ENCODE measurements at places on chromosomes 6 and 20.

GRCh38 chr6:8100159-8100854 lies 2.0 kb downstream of the EEF1E1 start:
- DNase-seq = no peak

DNA sequence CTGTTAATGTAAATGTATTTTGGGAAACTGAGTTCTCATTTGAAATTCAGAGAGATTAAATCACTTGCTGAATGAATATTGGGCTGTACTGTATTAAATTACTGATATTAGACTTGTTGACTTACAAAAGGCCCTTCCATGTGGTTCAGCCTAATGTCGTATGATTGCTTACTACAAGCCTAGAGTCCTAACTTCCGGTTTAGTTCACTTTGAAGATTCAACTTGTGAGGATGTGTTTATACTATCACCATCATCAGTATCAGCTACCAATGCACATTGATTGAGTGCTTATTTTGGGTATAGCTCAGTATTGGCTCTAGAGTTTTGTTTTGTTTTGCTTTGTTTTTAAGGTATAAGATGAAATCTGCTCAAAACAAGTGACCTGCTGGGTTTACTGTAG lies 48.3 kb downstream of the FAM217A start:
- DNase-seq = no peak

DNA sequence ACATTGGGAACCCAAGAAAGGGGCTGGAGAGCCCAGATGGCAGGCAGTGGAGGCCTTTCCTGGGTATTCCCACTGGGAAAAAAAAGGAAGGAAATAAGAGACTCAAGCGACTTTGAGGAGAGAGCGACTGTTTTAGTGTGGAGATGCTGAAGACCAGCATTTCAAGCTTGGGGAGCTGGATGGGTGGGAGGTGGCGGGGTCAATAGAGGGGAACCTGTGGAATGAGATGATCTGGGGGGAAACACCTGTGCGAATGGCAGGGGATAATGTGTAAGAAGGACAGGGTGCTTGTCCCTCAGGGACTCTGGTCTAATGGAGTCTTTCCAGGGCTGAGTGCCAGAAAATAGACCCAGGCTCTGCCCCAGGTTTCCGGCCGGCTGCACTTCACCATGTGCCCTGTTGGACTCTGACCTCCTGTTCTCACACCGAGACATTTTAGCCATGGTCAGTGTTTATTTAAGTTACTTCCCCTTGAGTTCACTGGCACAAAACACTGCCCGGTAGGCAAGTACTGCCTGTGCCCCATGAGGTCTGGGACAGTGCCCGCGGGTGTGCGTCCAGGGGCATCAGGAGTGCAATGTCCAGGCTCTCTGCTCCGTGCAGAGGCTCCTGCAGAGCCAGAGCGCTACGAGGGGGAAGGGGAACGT lies 50.4 kb upstream of the NKX2-2 start:
- no peak for DNase-seq

DNA sequence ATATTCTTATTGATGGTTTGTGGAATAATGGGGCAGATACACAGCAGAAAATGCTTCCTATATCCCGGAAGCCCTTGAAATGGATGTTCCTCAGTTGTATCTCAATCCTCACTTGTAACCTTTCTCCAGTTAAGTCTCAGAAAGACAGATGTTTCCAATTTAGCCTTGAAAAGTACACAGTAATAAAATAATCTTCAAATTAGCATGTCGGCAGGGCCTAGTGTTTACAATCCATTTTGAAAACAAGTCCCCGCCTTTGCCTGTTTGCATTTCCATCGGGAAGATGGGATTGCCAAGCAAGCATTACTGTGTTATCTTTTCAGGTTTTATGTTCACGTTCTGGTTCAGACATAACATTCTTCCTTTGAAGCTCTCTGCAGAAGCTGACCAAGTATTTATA lies 41.5 kb downstream of the SNRNP48 start:
- no peak for DNase-seq

DNA sequence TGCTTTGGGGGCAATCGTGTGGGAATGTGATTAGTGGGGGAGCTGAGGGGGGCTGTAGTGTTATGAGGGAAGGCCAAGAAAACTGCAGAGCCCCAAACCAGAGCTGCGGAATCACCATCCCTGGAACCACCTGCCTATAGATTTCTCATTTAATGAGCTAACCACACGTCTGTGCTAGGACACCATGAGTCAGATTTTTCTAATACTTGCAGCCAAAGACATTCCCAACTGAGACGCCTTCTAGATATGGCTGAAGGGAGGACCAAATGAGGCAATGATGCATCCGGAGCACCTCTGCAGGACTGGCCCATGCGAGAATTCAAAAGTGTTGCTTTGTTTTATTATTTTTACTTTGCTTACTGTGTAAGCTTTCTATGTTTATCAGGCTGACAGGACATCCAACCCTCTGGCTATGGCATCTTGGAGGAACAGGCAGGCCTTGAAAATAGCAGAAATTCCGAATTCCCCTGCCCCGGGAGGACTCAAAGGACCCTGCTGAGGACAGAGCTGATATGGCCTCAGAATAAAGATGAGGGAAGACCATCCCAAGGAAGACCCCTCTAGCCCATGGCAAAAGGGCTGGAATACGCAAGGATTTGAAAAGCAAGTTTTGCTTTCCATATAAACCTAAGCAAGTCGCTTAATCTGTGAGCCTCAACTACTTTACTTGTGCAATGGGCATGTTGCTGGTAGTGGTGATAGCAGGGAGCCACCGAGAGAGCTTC lies 3.1 kb upstream of the PTGIS start:
- no peak for DNase-seq

- no peak for DNase-seq
These were observed 208.5 kb upstream of the SULF2 start for GRCh38 chr20:47993817-47994216.

DNA sequence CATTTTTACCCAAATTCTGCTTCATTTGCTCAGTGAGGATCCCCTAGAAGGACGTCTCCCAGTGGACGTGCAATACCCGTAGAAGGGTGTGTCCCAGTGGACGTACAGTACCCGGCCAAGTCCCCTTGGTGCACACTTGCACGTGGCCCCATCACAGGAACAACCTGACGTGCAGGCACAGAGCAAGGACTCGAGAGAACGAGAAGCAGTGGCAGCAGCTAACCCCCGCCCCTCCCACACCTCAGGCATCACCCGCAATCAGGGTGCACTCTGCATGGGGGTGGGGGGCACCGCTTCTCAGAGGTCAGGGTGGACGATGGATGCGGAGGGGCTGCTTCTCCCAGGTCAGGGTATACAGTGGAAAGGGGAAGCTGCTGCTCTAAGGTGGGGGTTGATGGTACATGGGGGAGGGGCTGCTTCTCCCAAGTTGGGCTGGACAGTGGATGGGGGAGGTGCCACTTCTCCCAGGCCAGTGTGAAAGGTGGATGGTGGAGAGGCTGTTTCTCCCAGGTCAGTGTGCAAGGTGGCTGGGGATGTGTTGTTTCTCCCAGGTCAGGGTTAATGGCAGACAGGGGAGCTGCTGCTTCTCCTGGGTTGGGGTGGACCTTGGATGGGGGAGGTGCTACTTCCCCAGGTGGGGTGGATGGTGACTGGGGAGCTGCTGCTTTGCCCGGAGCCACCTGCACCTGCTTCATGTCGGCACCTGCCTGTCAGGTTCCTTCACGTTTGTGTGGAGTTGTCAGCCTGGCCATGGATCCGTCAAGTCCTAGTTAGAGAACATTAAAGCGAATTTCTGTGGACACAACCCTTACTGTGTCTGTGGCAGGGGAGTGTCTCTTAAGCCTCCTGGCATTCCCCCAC lies 1.0 kb upstream of the THBS2 start:
- DNase-seq = no peak

DNA sequence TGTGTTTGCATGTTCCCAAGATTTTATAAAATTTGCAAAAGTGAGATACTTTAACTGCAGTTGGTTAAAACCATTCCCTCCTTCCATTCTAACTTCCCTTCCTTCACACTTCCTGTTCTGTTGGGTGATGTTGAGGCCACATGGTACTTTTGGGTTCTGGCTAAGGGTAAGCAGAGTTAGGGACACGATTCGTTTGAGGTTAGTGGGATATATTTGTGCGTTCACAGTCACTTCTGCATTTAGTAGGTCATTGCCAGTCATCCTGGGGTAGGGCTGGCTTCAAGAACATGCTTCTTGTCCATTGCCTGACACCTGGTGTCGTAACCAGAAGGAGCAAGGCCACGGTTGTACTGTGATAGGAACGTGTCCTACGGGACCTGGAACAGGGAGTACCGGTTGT lies 340.1 kb downstream of the ZFAND3 start:
- DNase-seq = no peak

- DNase-seq = no peak
These were observed 6.3 kb downstream of the ZMYND8 start for GRCh38 chr20:47350181-47350550.

GRCh38 chr6:90098001-90098531 lies 198.6 kb downstream of the BACH2 start:
- no peak for DNase-seq

- DNase-seq = no peak
These were observed at the start of gene BMP2 for GRCh38 chr20:6767536-6768227. Gene BMP2, plus strand, starts transcription at chr20:6767686. Its CDS starts 2,441 bp downstream, at chr20:6770127.

DNA sequence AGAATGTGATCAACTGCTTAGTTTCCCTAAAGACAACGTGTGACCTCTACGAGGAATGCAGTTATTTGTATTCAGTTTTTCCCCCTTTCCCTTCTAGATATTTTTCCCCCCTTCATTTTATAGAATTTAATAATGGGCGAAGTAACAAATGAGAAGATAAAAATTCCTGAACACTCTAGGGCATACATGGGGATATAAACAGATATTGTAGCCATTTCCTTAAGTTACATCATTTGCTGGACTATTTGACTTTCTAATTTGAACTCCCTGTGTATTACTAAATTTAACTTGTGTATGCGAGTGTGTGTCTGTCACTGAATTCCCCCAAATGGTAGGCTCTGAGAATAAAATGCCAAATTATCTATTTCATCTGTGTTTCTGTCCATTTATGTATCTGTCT lies 99.0 kb upstream of the ZFP64 start:
- DNase-seq = no peak

DNA sequence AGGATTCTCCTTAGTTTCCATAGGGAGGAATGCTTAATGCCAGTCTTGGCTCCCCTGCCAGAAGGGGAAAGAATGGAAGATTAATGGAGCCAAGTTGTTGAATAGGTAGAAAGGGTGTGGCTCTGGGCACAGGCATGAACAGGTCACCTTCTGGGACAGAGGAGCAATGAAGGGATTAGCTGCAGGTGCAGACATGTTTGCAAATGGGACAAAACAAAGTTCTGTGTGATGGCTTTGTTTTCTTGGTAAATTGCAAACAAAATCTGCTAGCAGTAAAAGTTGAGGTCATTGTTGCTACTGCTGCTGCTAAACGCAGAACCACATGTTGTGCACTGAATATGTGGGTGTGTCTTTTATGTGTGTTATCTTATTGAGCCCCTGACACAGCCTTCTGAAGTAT lies 93.3 kb downstream of the PERP start:
- no peak for DNase-seq

GRCh38 chr6:162123797-162124196 lies 603.8 kb downstream of the PRKN start:
- no peak for DNase-seq

DNA sequence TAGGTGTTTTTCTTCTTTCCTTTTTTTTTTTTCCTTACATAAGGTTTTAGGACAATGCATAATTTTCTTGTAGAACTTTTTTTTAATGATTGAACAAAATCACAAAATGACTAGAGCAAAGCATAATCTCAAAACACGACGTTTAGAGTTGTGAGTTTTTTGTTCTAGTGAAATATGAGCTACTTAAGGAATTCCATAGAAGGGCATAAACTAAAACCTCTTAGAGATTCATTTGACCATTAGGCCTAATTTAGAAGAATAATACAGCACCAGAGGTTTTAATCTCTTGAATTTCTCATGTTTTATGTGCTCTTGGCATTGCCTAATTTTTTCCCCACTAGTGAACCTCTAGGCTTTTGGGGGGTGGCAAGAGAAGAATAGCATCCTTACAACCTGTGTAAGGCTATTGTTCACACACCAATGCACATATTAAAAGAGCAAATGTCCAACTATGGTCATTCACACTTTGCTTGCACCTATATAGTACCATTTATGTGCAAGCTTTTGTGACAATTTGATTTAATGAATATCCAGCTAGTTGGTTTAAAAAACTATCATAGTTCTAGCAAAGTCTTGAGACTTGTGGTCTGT lies 44.6 kb downstream of the HMGN3 start:
- no peak for DNase-seq

DNA sequence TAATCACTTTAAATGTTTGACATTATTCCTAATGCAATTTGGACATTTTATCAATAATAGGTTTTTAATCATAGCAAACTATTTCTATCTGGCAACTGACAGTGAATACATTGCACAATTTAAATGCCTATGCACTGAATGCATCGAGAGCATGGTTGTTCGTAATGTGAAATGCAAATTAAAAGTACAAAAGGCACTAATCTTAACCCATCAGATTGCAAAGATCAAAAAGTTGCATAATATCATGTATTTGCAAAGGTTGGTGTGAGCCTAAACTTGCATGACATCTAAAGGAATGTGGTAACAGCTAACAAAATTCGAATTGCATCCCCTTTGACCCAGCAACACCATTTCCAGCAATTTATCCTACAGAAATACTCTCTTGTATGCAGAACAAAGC lies 469.9 kb upstream of the IRAK1BP1 start:
- no peak for DNase-seq

- no peak for DNase-seq
These were observed 111.7 kb downstream of the THBS2 start for GRCh38 chr6:169141671-169142537.

DNA sequence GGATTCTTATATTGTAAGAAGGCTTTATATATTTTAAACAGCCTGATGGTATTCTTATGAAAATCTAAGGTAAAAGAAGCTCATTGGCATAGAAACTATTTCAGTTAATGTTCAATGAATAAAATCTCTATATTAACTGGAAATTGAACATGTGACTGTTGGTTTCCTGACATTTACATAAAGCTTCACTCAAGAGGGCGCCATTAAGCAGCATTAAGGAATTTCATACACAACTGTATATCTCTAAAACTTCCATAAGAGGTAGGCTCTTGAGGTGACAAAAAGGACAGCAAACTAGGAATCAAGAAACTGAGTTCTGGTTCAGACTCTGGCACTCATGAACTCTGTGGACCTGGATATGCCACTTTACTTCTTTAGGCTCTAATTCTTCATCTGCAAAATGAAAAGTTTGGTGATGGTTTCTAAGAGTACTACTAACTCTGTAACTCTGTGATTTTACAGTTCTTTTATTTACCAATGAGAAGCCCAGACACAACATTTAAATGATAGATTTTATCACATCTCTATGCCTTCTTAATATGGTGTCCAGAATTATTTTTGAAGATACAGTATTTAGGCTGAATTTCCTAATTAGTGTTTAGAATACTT lies 147.5 kb downstream of the FLRT3 start:
- DNase-seq = no peak

GRCh38 chr6:112947507-112947906 lies 600.4 kb downstream of the RFPL4B start:
- DNase-seq = no peak
